ENCODE measurements at places on chromosomes 4 and X. TPM values are rescaled to one million over a fixed set of nuclear protein-coding genes. Genes with fewer than 3 reads are reported as not detected.

The INTU gene
- total RNA-seq: not detected

The BST1 gene
- total RNA-seq: 1.9 TPM

The SFRP2 gene
- not detected for total RNA-seq

The NEK1 gene
- total RNA-seq: 11.8 TPM

The DUX4 gene
- total RNA-seq: not detected

The GIMD1 gene
- total RNA-seq: not detected

DNA sequence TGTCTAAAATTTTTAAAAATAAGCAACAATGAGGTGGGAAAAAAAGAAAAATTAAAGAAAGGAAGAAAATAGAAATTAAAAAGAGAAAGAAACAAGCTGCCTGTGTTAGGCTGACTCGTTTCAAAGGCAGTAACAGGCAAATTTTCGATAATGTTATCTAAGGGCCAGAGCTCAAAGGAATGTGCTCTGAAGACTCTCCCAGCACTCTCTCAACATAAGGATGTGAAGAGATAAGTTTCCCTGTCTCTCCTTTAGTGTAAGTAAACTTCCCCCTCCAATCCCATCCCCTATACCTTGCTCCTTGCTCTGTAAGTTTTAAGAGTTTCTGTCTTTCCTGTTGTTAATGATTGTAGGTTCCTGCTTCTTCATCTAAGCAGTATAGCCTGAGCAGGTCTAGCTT is 172.8 kb downstream of the TEX13C start:
- H3K4me3 ChIP-seq: no peak overlapping the region
- no peaks in the 10 kb centered on the region for H3K27me3 ChIP-seq
- H3K36me3 ChIP-seq: no peaks in the 10 kb centered on the region
- DNase-seq: no peak
- no peak overlapping the region for H3K27ac ChIP-seq

- H3K27ac ChIP-seq: no peak overlapping the region
- no peaks in the 10 kb centered on the region for H3K36me3 ChIP-seq
- no peaks in the 10 kb centered on the region for H3K27me3 ChIP-seq
- H3K4me1 ChIP-seq: peaks cover 6% of the 10 kb centered on the region
These were observed 56.9 kb downstream of the ACOX3 start for GRCh38 chr4:8383451-8384160.

Measured in T-helper 17 cell (primary cell).